GM23338 (cell line): ENCODE measurements at places on chromosomes 12 and 14. TPM values are rescaled to one million over a fixed set of nuclear protein-coding genes. Genes with fewer than 3 reads are reported as not detected.

The ART4 gene
- polyA plus RNA-seq, result 0.07 and 0.08 TPM in 2 replicates

The PPP1R36 gene
- polyA plus RNA-seq, result 0.45 and 1.4 TPM in 2 replicates

The RHOJ gene
- not detected in 2 replicates for polyA plus RNA-seq

The CCDC184 gene
- polyA plus RNA-seq, result 1.8 and 2.8 TPM in 2 replicates

The LBHD2 gene
- polyA plus RNA-seq, result not detected in 2 replicates

The ACSS3 gene
- polyA plus RNA-seq, result 5.2 and 7.4 TPM in 2 replicates

The SLC6A15 gene
- polyA plus RNA-seq, result 11.7 and 12.1 TPM in 2 replicates

The ACOT6 gene
- polyA plus RNA-seq, result 0.24 and 0.44 TPM in 2 replicates

The INHBC gene
- polyA plus RNA-seq, result 0.53 TPM in 1 of 2 replicates, not detected in the other

The LRCOL1 gene
- not detected in 2 replicates for polyA plus RNA-seq

The ATP5F1B gene
- 956 and 1,001 TPM in 2 replicates for polyA plus RNA-seq

The SLC2A14 gene
- 6.7 and 6.8 TPM in 2 replicates for polyA plus RNA-seq

The KITLG gene
- 2.5 and 3.1 TPM in 2 replicates for polyA plus RNA-seq

The FAIM2 gene
- polyA plus RNA-seq, result 0.61 and 0.83 TPM in 2 replicates

The PGF gene
- polyA plus RNA-seq, result 2.9 and 5.1 TPM in 2 replicates

The KRT5 gene
- polyA plus RNA-seq, result not detected in 2 replicates

The SLC7A8 gene
- polyA plus RNA-seq, result 122 and 124 TPM in 2 replicates

The POTEG gene
- polyA plus RNA-seq, result not detected in 2 replicates

The FOXG1 gene
- polyA plus RNA-seq, result 0.05 and 0.07 TPM in 2 replicates

The HNRNPC gene
- 1,257 and 1,296 TPM in 2 replicates for polyA plus RNA-seq

The MEG3 gene
- polyA plus RNA-seq, result not detected in 2 replicates

The LALBA gene
- not detected in 2 replicates for polyA plus RNA-seq

The ADAM20 gene
- 0.06 TPM in 1 of 2 replicates, not detected in the other for polyA plus RNA-seq

The RERGL gene
- polyA plus RNA-seq, result not detected in 2 replicates

The MFAP5 gene
- polyA plus RNA-seq, result 0.68 and 1.2 TPM in 2 replicates

The TMEM132C gene
- polyA plus RNA-seq, result not detected in 2 replicates

The VIPAS39 gene
- polyA plus RNA-seq, result 7.8 and 9.4 TPM in 2 replicates

The C12orf60 gene
- 1.3 and 2.3 TPM in 2 replicates for polyA plus RNA-seq

The NAV3 gene
- 3.2 and 4.0 TPM in 2 replicates for polyA plus RNA-seq

The DIO2 gene
- polyA plus RNA-seq, result 0.05 TPM in 2 replicates

The LAG3 gene
- 3.7 and 3.9 TPM in 2 replicates for polyA plus RNA-seq

The FGF23 gene
- polyA plus RNA-seq, result 0.19 and 0.44 TPM in 2 replicates

The KCNC2 gene
- polyA plus RNA-seq, result not detected in 2 replicates

The NYNRIN gene
- polyA plus RNA-seq, result 3.1 TPM in 2 replicates

The MGST1 gene
- polyA plus RNA-seq, result 1,275 and 1,400 TPM in 2 replicates

The FRMD6 gene
- polyA plus RNA-seq, result 5.4 and 5.7 TPM in 2 replicates

The CCND2 gene
- 70.1 and 75.6 TPM in 2 replicates for polyA plus RNA-seq

The AHNAK2 gene
- 1.1 and 1.6 TPM in 2 replicates for polyA plus RNA-seq

The NR4A1 gene
- polyA plus RNA-seq, result 7.5 and 8.3 TPM in 2 replicates

The PTPN6 gene
- polyA plus RNA-seq, result 35.4 and 40.6 TPM in 2 replicates

The ASPG gene
- 0.61 and 1.1 TPM in 2 replicates for polyA plus RNA-seq

The TTC9 gene
- polyA plus RNA-seq, result 9.9 and 10.3 TPM in 2 replicates

The SPIC gene
- not detected in 2 replicates for polyA plus RNA-seq

The PPP2R3C gene
- polyA plus RNA-seq, result 37.6 and 43.0 TPM in 2 replicates

The HOXC5 gene
- not detected in 2 replicates for polyA plus RNA-seq

The PLEKHD1 gene
- 0.14 and 0.19 TPM in 2 replicates for polyA plus RNA-seq
